Suppressor macrophage treated with lipopolysaccharide for 4 hours (primary cell): ENCODE measurements at places on chromosomes 6 and 20.

- DNase-seq = peak; percentile 58
These were observed 1.6 kb downstream of the ZBTB2 start for GRCh38 chr6:151389618-151390275.

GRCh38 chr6:49551866-49552129 is 1.3 kb downstream of the C6orf141 start:
- peak; percentile 50 for DNase-seq

- DNase-seq = no peak
These were observed 49.6 kb upstream of the PTPRK start for GRCh38 chr6:128569732-128570679.

- DNase-seq = no peak
These were observed 211.4 kb upstream of the SMLR1 start for GRCh38 chr6:130615816-130616215.

- peak; percentile 57 for DNase-seq
These were observed 7.2 kb downstream of the HEBP2 start for GRCh38 chr6:138410972-138411880.

DNA sequence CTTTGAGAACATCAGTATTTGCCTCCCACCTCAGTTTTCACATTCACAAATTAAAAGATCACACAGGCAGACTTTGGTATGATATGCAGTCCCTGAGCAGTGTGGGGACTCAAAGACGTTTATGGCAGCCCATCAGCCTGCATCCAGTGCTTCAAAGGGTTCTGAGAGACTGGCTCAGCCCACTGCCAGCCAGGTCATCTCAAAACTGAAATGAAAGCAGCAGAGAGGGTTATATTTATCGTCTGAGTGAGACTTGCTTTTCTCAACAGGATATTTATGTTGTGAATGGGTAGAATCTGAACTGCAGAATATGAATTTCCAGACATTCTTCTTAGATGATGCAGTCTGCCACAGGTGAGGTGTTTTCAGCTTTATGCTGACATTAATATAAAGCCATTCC is 159.8 kb downstream of the NRN1 start:
- DNase-seq = no peak

DNA sequence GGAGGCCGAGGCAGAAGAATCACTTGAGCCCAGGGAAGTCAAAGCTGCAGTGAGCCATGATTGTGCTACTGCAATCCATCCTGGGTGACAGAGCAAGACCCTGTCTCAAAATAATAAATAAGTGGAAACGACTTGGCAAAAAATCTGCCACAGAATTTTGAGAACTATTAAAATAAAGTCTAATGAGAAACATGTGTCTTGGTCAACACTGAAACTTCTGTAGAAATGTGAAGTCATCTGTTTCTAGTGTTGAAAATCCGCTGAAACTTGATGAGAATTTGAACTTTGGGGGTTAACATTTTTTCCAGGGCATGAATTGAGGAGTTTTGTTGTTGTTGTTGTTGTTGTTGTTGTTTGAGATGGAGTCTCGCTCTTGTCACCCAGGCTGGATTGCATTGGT is 29.0 kb upstream of the BCLAF1 start:
- DNase-seq = no peak

DNA sequence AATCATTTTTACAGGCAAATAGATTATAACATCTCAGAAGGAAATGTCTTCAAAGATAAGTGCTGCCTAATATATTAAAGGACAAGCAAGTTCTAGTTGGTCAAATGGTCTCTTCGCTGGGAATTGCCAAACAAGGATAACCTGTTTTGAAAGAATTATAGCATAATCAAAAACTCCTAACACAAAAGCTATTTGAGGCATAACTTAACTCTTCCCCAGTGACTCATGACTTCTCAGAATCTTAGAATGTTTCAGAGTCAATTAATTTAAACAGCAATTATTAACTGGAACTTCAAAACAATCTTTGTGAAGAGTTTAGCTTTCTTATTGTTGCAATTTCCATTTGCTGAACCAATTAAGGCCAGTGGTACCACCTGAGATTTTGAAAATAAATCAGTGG is 126.6 kb downstream of the MTFR2 start:
- no peak for DNase-seq

DNA sequence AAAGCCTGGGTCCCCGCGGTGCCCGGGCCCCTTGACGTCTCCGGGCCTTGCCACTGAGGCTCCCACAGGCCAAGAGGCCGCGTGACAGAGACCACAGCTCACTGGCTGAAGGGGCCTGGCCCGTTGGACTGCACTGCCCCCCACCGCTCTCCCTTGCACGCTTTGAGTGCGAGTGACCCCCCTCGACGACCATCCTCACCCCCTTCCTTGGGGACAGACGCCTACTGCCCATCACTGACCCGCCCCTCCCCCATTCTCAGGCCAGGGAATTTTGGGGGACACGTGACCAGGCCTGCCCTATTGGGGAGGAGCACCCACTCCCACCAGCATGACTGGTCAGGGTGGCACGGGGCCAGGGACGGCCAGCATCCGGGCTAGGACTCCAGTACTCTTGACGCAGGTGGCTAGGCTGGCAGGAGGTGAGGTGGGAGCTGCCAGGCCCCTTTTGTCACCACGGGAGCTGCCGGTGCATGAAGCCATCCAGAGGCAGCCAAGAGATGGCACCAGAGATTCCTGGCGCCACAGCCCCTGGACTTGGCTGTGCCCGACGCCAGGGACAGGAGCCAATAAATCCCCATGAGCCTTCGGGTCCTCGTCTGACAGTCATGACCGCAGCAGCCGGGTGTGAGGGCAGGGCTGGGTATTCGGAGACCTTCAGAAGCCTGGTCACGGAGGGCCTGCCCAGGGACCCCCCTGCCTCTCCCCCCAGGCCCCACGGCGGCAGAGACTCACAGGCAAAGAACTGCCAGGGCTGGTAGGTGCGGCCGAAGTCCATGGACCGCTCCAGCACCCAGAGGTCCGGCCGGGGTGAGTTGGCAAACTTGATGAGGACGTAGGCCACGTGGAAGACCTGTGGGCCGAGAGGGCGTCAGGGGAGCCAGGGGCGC is 14.5 kb downstream of the LAMA5 start:
- DNase-seq = no peak

DNA sequence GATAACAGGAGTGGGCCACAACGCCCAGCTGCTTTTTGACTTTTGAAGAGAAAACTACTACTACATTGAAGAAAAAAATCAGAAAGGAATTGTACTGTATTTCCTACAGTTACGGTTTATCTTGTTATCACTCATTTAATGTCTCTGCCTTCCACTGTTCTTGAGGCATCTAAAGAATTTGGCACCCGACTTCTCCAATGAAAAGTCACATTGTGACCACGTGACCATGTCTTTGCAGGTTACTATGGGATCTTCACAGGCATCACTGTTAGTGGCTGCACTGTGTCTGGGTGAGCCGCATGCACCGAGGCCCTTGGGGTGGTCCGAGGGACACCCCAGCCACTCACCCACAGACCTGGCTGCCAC is 26.8 kb downstream of the RRBP1 start:
- DNase-seq = no peak

- DNase-seq = no peak
These were observed 74.0 kb upstream of the CST7 start for GRCh38 chr20:24875078-24875477.

- no peak for DNase-seq
These were observed 6.8 kb upstream of the RIPK1 start for GRCh38 chr6:3061501-3061941.

- no peak for DNase-seq
These were observed 54.5 kb upstream of the MC3R start for GRCh38 chr20:56194042-56194441.

GRCh38 chr6:131258816-131259476 is 123.7 kb downstream of the AKAP7 start:
- DNase-seq = no peak
